ENCODE measurements at places on chromosomes 3 and 15.

GRCh38 chr3:150577855-150578254 is 25.3 kb upstream of the SELENOT start:
- no peak for DNase-seq

DNA sequence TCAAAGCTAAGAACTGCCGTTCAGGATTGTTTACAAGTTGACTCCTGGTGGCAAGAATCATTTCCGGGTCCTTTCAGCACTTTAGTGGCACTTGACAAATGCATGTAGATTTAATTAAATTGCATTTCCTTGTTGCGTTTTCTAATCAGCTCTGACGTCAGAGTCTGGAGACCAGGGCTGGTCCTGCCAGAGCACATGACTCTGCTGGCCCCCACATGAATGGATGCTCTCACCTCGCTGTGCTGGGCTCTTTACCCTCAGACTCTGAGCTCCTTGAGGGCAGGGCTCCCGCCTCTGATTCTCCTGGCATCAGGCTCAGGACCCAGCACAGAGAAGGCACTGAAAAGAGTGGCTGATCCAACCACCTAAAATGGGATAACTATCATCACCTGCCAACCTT is 69.4 kb downstream of the FEM1B start:
- no peak for DNase-seq

DNA sequence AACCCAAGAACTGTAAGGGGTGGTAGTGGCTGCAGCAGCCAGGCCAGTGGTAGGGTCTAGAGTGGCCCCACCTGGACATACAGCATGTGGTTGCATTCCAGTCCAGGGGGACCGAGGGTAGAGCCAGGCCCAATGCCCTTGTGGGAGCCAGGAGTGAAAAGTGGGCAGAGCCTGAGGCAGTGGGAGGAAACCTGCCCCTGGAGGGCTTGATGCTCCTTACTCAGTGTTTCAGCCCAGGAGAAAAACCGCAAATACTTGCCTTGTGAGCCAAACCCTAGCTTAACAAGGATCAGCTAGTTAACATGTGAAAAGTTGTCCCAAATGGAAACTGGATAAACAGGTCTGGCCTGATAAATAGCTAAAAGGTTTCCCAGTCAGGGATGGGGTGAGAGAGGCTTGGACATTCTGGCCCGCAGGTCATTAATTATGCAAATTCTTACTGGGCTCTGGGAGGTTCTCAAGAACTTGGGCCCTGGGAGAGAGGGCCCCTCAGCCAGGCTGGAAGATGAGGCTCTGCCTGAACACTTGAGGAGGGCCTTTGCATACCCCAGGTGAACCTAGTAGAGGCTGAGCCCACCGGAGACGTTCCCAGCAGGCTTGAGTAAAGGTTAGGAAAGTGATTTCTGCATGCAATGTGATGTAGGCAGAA is 222.1 kb downstream of the THSD4 start:
- DNase-seq, result no peak

DNA sequence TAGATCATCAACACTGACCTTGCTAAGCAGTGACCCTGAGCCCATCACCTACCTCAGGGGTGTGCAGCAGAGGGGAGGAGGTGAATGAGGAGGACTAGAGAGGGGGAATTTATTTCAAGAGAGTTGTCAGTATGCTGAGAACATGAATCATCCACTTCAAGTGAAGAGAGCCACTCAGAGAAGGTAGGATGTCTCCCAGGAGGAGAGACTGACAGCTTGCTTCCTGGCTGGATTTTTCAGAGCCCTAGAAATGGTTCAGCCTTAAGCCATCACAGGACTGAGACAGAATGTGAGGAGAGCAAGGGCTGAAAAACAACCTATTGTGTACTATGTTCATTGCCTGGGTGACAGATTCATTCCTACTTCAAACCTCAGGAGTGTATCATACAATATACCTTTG is 34.8 kb downstream of the CCNL1 start:
- no peak for DNase-seq

DNA sequence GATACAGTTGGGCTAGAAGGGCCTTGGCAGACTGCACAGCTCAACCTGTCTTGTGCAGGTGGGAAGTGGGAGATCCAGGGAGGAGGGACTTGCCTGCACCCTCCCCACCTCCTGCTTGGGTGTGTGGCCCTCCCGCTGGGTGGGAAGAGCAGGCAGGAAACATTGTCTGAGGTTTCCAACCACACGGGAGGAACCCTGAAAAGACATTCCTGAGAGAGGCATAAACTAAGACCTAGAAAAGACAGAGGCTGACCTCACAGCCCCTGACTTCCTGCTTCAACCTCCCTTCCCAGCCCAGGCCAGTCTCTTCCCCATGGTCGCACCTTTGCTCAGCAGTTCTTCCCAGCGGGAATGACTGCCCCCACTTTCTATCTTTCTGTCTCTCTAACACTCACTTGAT is 46.3 kb upstream of the INSYN1 start:
- no peak for DNase-seq

- DNase-seq, result no peak
Observed at GRCh38 chr15:82079736-82080135, 33.9 kb upstream of the MEX3B start.

DNA sequence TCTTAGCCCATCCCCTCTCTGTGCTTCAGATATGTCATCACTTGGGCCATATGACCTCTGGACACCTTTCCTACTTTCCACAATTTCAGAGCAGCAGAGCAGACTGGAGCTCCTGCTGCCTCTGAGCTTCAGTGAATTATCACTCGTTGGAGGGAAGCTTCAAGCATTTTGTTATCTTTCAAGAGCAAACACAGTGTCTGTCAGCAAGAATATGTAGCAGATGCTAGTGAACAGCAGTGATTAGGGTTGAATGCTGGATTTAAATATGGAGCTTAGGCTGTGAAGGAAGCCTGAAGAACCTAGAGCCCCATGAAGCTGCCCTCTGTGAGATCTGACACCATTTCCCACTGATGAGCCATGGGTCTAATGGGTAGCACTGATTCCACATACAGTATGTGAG is 115.4 kb downstream of the UBE3A start:
- no peak for DNase-seq

- DNase-seq, result no peak
Observed at GRCh38 chr3:31173118-31173718, 278.8 kb upstream of the GADL1 start.

DNA sequence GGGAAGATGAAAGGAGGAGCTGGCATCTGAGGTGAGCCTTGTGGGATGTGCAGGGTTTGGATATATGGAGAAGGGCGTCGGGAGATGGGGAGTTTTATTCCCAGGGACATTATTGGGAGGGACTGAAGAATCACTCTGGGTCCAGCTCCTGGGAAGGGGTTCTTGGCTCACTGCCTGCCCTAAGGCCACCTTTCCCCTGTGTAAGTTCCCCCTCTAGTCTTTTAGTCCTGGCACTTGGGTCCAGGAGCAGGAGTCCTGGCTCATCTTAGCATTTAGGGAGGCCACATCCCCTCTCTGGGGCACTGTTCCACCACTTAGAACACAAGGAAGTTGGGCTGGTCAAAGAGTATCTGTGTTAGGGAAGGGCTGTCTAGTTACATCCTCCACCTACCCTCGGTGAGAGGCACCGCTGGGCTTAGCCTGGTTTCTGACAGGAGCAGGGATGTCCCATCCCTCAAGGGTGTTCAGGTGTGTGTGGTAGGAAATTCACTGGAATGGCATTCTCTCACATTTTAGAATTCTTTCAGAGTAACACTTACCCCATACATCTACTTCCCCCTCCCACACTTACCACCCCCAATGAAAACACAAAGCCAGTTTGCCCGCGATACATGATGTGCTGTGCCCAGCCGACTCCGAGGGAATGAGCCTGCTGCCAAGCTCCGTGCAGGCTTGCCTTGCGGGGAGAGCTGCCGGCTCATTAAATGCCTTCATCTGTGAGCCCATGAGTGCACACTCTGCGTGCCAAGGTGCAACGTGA is 86.7 kb downstream of the FAM43A start:
- no peak for DNase-seq

DNA sequence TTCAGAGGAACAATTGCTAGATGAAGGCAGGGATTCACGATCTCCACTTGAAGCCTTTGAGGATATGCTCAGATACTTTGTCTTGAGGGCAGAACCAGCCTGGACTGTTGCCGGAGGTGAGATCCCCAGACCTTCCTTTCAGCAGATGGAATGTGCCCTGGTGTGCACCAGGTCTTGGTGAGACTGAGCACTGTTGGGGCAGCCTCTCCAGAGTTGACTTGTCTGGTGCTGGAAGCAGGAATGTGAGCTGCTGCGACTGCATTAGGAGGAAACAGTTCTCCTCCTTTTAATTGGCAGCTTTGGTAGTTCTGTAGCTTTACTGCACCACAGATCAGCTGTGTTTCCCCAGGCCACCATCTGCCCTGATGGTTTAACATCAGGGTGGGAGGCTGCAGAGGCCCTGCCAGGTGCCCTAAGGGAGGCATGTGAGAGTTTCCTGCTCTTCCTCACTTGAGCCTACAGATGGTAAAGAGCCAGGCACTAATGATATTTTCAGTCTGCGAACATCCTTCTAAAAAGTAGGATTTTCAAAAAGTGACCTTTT is 58.5 kb downstream of the CTDSPL start:
- DNase-seq, result no peak

GRCh38 chr3:150635526-150635925 is 32.4 kb downstream of the SELENOT start:
- no peak for DNase-seq

GRCh38 chr3:103644450-103644849 is 1209.6 kb downstream of the ZPLD1 start:
- DNase-seq, result no peak

DNA sequence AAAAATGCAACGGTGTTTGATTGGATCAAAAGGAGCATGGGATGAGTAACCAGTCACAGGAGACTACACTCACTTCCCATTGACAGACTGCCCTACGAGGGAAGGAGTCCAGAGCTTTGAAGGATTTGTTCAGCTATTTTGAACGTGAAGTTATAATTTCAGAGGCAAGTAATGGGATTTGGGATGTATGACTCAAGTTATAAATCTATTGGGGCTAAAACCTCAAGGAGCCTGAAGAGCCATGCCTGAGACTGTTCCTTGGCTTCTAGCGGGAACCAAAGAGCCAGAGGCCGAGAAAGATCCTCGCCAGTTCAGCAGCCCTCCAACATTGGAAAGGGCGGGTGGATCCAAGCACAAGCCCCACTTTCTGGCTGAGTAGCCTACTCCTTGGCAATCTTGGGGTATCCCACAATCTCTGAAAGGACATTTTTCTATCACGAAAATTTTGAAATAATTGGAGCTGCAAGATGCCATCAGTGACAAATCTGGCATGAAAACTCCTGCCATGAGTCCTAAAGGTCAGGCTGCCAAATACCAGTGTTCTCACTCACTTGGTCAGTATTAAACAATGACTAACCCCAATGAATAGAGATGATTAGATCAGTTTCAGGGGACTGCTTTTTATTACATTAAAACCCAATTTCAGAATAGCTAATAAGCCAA is 48.6 kb upstream of the SLCO2A1 start:
- no peak for DNase-seq

- DNase-seq, result no peak
Observed at GRCh38 chr15:62403164-62403809, 238.2 kb upstream of the C2CD4B start.

GRCh38 chr3:38297947-38298711 is 16.0 kb downstream of the SLC22A14 start:
- no peak for DNase-seq

GRCh38 chr15:75031848-75032247 is 8.5 kb downstream of the PPCDC start:
- no peak for DNase-seq

GRCh38 chr3:83842511-83842910 is 1116.3 kb upstream of the CADM2 start:
- DNase-seq, result no peak

- DNase-seq, result no peak
Observed at GRCh38 chr15:27730868-27731267, 368.2 kb downstream of the OCA2 start.

GRCh38 chr3:40333416-40333815 is 23.9 kb downstream of the EIF1B start:
- DNase-seq, result no peak

- DNase-seq, result peak; percentile 57
Observed at GRCh38 chr15:90902840-90903732, at the start of gene MAN2A2. TSS of gene MAN2A2 (plus strand) at chr15:90903302. CDS start at chr15:90904208, 906 bp downstream.

- DNase-seq, result peak; percentile 56
Observed at GRCh38 chr15:70486451-70487386, 276.6 kb downstream of the UACA start.

DNA sequence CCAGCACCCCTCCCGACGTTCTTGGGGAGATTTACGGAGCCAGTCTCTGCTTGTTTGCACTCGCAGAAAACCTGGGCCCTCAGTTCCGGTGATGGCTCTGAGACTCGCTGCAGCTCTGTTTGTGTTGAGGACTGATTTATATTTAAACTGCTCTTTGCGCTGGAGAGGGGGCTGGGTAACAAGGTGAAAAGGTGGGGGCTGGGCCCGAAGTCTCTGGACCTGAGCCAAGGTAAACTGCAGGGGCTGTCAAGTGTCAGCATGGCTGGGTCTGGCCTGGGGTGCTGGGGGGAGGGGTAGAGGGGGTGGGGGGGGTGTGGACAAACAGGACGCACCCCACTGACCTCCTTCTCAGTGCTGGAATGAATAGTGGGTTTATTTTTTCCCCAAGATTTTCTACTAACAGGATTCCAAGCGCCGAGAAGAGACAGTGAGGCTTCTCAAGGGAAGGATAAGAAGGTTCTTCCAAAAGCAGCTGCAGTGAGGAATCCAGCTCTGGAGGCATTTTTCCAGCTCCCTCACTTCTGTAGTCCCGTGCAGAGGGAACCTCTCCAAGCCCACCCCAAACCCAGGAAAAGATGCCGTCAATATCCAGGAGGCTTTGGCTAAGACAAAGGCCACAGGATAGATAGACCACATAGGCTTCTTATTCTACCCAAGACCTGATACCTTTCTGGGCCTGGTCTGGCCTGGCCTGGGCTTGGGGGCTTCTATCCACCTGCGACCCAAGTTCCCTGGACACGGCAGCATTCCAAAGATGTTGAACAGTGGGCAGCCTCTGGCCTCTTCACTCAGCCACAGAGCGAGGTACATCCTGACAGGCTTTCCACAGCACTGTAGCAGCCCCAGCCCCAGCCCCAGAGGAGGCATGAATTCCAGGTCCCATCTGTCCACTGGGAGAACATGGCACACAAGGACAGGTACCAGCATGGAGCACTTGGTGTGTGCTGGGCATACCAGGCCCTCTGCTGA is 938 bp upstream of the SLCO2A1 start:
- DNase-seq, result no peak

GRCh38 chr3:193129607-193130006 is 111.4 kb upstream of the PLAAT1 start:
- DNase-seq, result no peak

- DNase-seq, result no peak
Observed at GRCh38 chr15:92707880-92708551, 52.4 kb upstream of the FAM174B start.

DNA sequence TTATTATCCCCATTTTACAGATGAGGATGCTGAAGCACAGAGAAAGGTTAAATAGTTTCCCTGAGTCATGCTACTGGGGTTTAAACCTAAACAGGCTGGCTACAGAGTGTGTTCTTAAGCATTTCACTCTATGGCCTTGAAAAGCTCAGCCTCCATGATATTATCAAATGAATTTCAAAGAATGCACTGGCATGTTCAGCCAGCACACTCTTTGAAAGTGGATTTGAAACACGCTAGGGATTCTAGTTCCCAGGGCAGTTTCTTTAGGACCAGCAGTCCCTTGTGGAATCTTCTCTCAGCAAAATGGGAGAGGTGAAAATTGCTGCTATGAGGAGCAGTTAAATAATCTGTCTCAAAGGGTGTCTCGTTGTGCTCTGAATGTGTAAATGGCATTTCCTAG is 213.3 kb downstream of the EPHB1 start:
- DNase-seq, result no peak

Data from activated CD8-positive, alpha-beta memory T cell treated with anti-CD3 and anti-CD28 coated beads for 4 hours (primary cell).